ENCODE measurements at places on chromosomes 11 and 22. TPM values are rescaled to one million over a fixed set of nuclear protein-coding genes. Genes with fewer than 3 reads are reported as not detected.

Gene SLC22A25
- total RNA-seq = not detected

Gene MMP12
- total RNA-seq = 1.5 TPM

Gene RAPSN
- total RNA-seq = not detected

Gene TRPC6
- not detected for total RNA-seq

Gene PPP1R14B
- total RNA-seq = 242 TPM

Gene SDF2L1
- total RNA-seq = 38.7 TPM

Gene C11orf42
- not detected for total RNA-seq

Gene MYOD1
- not detected for total RNA-seq

Gene SPDYC
- total RNA-seq = not detected

Gene C11orf52
- not detected for total RNA-seq

Gene CHRNA10
- total RNA-seq = 0.18 TPM

Gene RTN4RL2
- 0.64 TPM for total RNA-seq

Gene C22orf42
- total RNA-seq = not detected

Gene CSF2RB
- total RNA-seq = not detected

Gene NUDT8
- 15.7 TPM for total RNA-seq

Gene YPEL1
- 0.64 TPM for total RNA-seq

Gene FXYD2
- not detected for total RNA-seq

Gene KDELR3
- 72.8 TPM for total RNA-seq

Gene OR52R1
- not detected for total RNA-seq

Gene HBD
- not detected for total RNA-seq

Gene OR52I2
- total RNA-seq = not detected

Gene SERPIND1
- not detected for total RNA-seq

Gene LRRC74B
- total RNA-seq = not detected

Gene ARHGAP20
- total RNA-seq = 1.5 TPM

Gene PARVG
- total RNA-seq = 0.04 TPM

Gene MUC5AC
- total RNA-seq = not detected

Gene TEAD1
- total RNA-seq = 33.8 TPM

Gene CCDC188
- total RNA-seq = not detected

Gene OR10D3
- not detected for total RNA-seq

Gene GAL3ST1
- total RNA-seq = not detected

Gene ANO9
- total RNA-seq = not detected

Gene GNAZ
- total RNA-seq = 2.3 TPM

Gene PLEKHA7
- not detected for total RNA-seq

Gene HTR3A
- total RNA-seq = not detected

Gene KCTD17
- 7.4 TPM for total RNA-seq
